ENCODE measurements at places on chromosomes 1 and 21.

DNA sequence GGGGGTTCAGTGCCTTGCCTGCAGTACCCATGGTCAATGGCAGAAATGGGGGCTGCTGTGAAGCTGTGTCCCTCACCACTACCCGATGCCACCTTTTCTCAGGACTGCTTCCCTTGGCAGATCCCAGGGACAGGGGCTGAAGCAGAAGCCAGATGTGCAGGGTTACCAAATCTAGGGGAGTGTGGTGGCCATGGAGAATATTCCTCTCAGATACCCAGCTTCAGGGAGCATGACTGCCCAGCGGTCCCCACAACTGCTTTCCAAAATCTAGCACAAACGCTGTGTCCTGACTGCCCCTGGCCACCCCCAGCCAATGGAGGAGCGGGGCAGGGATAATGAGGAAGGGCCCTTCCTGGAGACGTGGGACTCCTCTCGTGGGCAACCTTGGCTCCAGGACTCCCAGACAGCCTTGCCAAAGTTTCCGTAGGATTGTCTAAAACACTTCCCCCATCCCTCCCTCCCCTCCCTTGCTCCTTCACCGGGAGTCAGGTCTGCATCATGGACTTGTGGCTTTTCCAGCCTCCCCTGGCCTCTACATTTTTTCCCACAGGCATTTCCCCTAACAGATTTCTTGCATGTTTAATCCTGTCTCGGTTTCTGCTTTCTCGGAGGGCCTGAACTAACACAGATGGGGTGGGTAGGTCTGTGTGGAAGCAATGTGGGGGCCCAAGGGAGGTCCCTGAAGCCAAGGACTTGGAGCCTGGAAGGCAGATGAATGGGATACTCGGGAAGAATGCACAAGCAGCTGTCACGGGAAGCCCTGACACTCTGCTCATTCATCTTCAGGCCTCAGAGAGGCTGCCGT is 80.5 kb downstream of the OMA1 start:
- no peak for DNase-seq

DNA sequence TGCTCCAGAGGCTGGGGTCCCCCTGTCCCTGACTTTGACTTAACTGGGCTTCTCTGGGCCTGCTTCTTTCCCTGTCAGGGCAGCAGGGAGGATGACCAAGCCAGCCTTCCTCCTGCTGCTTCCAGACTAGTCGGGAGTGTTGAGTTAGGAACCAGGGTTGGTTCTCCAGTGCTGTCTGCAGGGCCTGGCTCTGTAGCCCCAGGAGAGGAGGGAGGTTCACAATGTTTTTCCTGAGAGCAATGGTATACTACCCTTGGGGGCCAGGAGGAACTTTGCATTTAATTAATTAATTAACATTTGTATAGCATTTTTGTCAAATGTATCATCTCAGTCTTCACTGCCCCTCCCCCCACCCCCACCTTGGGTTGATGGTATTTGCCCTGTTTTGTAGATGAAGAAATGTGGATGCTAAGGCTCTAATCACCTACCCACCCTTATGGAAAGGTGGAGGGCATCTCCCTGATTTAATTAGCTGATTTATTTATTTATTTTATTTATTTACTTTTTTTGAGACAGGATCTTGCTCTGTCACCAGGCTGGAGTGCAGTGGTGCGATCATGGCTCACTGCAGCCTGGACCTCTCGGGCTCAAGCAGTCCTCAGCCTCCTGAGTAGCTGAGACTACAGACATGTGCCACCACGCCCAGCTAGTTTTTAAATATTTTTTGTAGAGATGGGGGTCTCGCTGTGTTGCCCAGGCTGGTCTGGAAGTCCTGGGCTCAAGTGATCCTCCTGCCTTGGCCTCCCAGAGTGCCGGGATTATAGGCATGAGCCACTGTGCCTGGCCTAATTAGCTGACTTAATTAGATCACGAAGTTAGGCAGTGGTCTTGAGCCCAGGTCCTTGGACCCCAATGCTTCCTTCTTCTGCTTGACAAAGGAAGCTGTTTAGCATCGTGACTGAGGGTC is 6.6 kb downstream of the H6PD start:
- DNase-seq, result no peak

GRCh38 chr1:20837554-20838192 is 50.6 kb upstream of the HP1BP3 start:
- peak; percentile 62 for DNase-seq

DNA sequence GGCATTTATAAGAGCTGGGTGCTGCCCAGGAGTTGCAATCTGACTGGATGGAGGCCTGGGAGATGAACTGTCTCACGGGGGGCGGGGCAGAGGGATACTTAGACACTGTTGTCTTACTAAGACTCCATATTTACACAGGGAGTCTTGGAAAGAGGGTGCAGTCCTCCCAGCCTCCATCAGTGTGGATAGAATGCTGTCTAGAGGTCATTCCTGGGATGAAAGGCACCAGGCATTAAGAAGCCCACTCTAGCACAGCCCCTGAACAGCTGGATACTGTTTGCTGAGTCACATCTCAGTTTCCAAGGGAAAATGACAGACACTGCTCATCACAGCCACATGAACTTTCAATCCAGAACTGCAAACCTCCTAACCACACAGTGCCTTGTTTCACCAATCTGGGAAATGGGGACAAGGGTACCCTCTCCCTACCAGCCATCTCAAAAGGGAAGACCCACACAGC is 43.3 kb downstream of the SSBP3 start:
- DNase-seq, result peak; percentile 53

GRCh38 chr1:55055084-55055882 is 15.9 kb downstream of the PCSK9 start:
- no peak for DNase-seq

DNA sequence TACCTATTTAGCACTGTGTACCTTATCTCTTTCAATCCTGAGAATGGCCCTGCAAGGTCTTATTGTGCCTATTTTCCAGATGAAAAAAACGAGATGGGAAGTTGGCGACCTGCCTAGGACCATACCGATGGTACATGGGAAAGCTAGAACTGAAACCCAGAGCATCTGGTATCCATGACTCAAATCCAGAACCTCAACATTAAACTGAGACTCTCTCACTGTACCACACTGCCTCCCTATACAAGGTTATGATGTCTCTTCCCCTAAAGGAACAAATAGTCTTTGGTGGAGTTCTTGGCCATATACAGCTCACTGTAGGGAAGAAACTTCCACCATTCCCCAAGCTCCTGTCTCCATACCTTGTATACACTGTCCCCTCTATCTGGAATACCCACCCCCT is 110.7 kb downstream of the TNR start:
- no peak for DNase-seq

- DNase-seq, result peak; percentile 76
Measured at GRCh38 chr1:15028102-15028501, 125.4 kb upstream of the TMEM51 start.

- peak; percentile 89 for DNase-seq
Measured at GRCh38 chr1:220094016-220094911, at the start of gene IARS2. TSS of gene IARS2 (plus strand) at chr1:220094132. CDS start at chr1:220094217, 85 bp downstream.

GRCh38 chr1:37602750-37603694 is 7.3 kb upstream of the GNL2 start:
- DNase-seq, result peak; percentile 29

DNA sequence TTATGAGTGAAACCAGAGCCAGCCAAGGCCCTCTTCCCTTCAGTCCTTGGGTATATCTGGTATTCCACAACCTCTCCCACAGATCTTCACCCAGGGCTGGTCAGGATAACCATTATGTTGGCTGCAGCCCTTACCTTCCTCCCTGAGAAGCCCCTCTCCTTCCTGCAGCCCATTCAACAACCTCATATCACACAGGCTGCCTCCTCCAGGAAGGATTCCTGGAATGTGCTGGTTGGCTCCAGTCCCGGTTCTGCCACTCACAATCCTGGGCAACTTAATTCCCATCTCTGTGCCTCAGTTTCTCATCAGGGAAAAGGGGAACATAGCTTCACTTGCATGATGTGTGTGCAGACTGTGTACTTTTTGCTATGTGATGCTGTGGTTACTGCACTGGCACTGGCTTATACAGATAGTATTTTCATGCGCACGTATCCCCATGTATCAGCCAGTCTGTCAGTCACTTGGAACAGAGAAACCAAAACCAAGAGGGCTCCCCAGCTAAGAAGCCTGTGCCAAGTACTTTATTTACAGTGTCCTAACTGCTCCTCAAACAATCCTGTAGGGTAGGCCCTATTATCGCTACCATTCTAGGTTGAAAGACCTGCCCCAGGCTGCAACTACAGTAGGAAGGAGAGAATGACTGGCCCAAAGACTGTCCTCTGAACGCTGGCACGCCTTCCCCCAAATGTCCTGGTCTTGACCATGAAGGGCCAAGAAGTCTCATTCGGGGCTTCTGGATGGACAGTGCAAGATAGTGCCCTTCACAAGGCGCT is 39.9 kb upstream of the PPP1R15B start:
- DNase-seq, result no peak

- DNase-seq, result no peak
Measured at GRCh38 chr1:220886470-220887201, 7.4 kb downstream of the HLX start.

- no peak for DNase-seq
Measured at GRCh38 chr1:245437369-245438062, 282.7 kb downstream of the KIF26B start.

DNA sequence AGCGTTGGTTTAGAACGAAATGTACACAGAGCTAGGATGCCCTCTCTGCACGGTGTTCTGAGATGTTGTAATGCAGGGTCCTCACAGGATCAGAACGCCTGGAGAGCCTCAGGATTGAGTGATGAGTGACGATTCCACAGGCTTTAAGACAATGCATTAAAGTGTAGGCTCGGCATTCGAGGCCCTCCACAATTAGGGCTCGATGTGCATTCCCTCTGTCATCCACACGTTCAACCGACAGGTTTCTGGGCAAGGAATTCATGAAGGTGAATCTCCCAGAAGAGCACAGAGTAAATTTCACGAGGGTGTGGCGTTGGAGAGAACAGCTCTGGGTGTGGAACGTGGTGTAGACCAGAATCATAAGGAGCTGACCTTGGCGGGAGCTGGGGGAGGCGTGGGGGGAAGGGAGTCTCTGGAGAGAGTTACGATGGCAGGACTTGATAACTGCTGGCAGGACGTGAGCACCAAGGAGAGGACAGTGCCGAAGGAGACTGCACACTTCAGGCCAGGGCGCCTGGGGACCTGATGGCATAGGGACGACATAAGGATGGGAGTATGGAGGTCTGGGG is 51.0 kb upstream of the EFHD2 start:
- DNase-seq, result no peak

DNA sequence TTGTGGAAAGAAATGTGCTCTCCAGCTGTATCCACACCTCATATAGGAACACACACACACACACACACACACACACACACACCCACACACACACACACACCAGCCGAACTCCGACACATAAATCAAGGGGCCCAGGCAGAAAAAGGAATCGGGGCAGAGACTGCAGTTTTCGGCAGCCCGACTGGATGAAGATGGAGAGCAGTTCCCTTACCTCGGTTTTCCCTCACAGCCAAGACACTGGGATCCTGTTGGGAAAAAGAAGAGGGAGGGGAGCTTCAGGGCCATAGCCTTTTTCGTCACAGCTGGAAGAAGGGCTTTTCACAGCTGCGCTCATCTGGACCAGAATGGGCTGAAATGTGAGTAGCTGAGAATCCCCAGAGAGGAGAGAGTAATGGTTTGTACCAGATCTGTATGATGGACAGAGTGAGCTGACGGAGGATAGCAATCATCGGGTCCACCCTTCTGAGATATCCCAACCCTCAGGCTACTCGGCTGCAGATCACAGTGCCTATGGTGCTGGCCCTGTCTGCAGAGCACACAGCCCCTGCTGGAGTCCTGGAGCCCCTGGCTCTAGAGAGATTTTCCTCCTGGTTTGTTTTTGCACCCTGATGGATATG is 37.7 kb downstream of the PIK3C2B start:
- no peak for DNase-seq

- peak; percentile 37 for DNase-seq
Measured at GRCh38 chr1:38541223-38541622, 318.3 kb downstream of the RRAGC start.

DNA sequence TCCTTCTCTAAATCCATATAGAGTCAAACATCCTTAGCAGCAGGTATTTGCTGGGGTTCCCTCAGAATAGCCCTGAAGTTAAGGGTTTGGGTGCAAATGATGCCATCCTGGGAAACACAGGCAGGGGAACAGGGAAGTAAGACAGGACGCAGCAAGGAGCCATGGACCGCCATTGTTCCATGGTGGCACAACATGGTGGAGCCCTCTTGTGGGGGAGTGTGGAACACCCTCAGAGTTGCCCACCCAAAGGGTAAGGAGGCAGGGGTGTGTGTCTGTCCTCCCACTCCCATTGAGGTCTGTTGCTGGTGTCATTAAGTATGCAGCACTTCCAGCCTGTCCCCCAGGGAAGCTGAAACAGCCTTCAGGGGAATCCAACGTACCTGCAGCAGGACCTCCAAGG is 20.4 kb upstream of the RCAN1 start:
- DNase-seq, result no peak

DNA sequence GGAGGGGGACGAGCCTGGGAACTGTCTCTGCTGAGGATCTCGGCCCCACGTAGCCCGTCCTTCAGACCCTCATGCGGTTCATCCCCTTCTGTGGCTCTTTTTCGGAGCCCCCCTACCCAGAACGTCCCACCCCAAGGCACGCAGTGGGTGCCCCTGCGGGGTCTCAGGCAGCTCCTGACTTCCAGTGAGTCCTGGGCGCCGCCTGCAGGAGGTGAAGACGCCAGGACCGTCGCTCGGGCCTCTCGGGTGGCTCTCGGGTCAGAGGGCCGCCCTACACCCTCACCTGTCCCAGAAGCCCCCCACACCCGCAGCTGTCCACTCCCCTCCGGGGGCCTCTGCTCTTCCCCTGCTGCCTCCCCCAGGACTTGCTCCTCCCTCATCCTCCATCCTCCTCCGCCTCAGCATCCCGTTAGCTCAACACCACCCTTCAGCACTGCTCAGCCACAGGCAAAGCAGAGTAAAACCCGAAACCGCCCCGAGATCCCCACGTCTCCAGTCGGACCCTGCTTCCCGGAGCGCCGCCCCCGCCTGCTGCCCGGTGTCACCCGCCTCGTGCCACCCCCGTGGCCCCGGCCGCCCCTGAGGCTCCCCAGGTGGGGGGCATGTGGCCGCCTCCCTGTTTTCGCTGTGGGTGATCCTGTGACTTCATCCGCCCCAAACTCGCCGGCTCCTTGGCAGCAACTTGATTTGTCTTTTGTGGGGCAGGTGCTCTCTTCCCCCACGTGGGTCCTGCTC is 13.3 kb upstream of the POFUT2 start:
- DNase-seq, result no peak

GRCh38 chr21:37917612-37918011 is 1.4 kb upstream of the KCNJ6 start:
- DNase-seq, result peak; percentile 80

GRCh38 chr21:25343774-25344545 is 263.3 kb downstream of the MRPL39 start:
- no peak for DNase-seq

DNA sequence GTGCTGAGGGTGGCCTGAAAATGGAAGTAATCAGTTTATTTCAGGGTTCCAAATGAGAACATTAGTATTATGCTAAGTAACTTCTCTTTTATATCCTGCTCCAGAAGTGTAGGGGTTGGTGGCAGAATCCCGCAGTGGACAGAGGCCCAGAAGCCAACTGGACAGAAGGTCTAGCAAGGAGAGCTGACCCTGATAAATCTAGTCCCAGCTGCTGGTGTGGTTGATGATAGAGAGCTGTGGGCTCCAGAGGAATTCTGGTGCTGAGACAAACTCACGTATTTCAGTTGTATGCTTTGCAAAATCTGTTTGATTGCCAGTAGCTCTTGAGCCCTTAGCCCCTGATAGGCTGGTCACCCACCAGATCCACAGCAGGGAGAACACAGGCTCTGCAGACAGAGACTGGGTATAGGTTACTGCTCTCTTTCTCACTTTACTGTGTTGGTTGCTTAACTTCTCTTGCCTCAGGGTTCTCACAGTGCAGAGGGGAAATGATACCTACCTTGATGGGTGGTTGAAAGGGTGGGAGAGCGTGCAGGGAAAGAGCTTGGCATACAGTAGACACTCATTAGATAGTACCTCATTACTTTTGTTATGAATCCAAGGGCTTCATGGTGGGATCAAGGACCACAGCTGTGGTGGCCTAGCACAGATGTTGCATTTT is 29.6 kb upstream of the CACNA1E start:
- no peak for DNase-seq
